NT2/D1 (cell line): ENCODE measurements at places on chromosomes 6 and 20.

- peak; percentile 8 for DNase-seq
Observed at GRCh38 chr20:17066902-17067301, 159.9 kb upstream of the PCSK2 start.

DNA sequence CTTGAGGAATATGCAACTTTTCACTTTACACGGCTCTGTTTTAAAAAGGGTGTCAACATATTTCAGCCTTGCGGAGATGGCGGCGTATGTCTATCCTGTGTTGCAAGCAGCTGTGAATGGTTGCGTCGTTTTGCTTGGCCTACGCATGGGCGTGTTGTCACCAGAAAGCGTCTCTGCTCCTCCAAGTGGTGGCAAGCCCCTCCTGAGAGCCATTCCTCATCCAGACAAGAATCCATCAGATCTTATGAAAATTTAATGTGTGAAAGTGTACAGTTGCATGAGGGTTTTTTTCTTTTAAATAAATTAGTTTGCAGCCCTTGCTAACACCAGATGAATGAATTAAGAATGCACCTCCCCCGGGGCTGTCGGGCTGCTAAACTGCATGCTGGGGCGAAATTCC lies 114.4 kb downstream of the PHACTR3 start:
- no peak for DNase-seq

DNA sequence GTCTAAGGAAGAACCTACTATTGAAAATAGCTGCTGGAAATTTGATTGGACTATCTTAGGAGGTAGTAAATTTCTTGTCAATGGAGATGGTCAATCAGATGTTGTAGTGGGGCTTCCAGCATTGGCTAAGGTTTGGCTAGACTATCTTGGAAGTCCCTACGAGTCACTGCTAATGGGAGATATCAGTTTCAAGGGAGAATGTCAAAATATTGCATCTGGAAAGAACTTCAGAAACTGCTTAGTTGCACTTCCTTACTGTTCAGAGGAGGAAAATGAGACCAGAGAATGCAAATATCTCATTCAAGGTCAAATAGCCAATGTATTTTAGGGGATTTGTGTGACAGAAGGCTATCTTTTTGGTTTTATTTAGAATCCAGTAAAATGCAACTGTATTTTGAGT lies 53.5 kb upstream of the CCN2 start:
- no peak for DNase-seq

GRCh38 chr20:46004889-46005473 lies 3.7 kb upstream of the MMP9 start:
- DNase-seq: no peak

DNA sequence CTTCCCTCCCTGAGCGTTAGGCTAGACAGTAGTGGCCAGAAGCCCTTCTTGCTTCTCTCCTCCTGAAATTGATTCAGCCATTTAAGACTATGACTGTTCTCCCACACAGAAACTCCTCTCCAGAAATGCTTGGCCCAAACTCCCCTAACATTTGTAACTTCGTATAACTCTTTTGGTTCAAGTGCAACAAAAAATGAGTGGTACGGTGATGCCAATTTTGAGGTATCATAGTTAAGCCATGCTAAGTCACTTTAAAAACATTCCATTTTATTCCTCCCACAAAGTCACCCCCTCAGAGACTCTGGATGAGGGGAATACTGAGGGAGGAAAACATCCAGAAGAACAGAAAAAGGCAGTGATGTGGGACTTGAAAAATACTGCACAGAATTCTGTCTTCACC lies 21.1 kb upstream of the ROS1 start:
- DNase-seq: no peak
